ENCODE measurements at places on chromosomes 11 and 22.

- no peak for DNase-seq
Measured at GRCh38 chr11:28815110-28815509, 706.9 kb downstream of the METTL15 start.

DNA sequence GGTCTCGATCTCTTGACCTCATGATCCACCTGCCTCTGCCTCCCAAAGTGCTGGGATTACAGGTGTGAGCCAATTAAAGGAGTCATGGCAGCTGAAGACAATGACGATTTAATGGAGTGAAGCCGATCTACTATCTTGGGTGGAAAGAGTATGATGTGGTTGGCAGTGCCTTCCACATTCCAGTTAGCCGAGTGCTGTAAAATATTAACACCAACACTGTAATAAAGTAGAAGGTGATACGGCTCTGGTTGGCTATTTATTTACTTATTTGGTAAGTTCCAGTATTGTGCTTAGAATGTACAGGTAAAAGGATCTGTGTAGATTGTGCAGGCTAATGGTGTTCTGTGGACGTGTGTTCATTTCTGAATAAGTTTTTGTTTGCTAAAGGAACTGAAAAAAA is 149.6 kb upstream of the MTMR2 start:
- DNase-seq, result no peak

GRCh38 chr11:75103380-75104026 is 6.8 kb upstream of the OR2AT4 start:
- no peak for DNase-seq

DNA sequence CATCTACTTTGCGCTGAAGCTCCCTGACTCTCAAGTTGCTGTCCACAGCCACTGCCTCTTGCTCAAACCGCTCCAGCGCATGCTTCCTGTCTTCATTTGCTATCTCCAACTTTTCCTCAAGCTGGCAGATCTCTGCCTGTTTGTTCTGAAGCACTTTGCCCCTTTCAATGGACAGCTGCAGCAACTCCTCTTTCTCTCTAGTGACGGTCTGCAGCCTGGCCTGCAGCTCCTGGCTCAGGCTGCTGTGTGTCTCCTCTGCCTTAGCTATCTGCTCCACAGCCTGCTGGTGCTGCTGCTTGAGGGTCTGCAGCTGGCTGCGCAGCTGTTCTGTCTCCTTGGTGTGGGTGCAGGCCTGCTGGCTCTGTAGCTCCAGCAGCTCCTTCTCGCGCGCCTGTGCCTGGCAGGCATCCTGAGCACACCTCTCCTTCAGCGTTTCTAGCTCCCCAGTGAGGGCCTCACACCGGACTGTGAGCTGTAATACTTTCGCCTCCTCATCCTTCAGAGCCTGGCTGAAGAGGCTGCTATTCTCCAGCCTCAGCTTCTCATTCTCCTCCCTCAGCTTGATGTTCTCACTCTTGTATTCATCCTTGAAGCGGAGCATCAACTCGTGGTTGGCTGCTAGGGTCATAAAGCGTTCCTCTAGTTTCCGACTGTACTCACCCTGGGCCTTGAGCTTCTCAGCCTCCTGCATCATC is 723 bp downstream of the CCDC89 start:
- peak; percentile 54 for DNase-seq

DNA sequence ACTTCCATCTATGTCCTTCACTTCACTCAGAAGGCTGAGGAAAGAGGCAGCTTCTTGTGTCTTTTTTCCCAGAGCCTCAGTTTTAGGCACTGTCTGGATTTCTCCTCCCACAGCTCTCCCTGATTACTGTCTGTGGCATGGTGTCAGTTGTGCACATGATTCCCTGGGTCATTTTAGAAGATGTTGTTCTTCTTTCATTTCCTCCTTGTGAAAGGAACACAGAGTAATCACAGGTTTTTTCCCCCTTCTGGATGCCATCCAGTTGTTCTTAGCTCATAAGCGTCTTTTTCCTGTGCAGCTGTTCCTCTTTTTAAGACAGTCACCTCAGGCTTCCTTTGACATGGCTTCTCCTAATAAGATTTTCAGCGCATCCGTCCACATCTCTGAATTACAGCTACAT is 212.2 kb downstream of the FAM181B start:
- no peak for DNase-seq

DNA sequence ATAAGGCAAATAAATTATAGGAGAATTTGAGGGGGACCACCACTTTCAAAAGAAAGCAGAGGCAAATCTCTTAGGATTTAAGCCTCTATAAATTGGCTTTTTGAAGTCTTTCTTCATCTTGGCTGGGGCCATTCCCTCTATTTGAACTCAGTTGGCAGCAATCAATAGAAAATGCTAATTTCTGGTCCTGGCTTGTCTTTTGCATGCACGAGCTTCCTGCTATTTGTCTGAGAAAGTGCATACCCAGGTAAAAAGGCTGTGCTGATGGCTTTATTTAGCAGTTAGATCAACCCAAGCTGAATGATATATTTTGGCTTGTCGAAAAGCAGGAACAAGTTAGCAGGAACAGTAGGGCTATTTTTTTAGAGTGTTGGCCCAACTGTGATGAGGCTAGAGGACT is 64.1 kb upstream of the GRAMD1B start:
- DNase-seq, result no peak

- DNase-seq, result no peak
Measured at GRCh38 chr11:48034926-48035871, 54.8 kb downstream of the PTPRJ start.

- peak; percentile 32 for DNase-seq
Measured at GRCh38 chr22:48318575-48319320, 1508.9 kb downstream of the BRD1 start.

GRCh38 chr11:71173709-71174108 is 78.7 kb downstream of the SHANK2 start:
- DNase-seq, result peak; percentile 9

DNA sequence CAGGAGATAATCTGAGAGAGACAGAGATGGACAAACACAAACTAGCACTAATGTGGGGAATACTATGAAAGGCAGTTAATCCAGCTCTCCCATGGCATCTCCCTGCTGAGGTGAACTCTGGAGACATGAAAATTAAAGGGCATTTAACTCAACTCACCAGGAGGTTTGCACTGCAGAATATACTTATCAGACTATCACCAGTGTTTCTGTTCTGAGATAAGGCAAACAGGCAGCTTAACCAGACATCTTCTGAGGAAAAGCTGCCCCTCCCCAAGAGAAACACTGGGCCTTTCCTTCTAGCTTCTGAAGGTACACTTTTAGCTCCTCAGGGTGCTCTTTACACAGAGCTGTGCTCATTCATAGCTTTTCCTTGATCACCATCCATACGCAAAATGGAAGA is 85.5 kb downstream of the AMBRA1 start:
- DNase-seq, result no peak

DNA sequence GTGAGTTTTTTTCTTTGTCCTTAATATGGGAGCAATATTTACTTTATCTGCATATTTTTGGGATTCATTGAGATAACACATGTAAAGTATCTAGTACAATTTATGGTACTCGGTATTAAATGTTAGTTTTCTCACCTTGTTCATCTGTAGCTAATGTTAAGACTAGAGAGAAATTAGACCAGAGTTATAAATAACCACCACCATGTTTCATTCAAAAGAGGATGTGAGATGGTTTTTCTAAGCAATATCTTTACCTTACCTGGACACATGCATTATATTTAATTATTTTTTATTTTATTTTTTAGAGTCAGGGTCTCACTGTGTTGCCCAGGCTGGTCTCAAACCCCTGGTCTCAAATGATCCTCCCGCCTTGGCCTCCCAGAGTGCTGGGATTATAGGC is 18.4 kb downstream of the ARHGAP42 start:
- DNase-seq, result no peak

GRCh38 chr22:45762545-45763235 is 91.1 kb downstream of the ATXN10 start:
- peak; percentile 74 for DNase-seq

GRCh38 chr11:13874597-13874996 is 87.9 kb upstream of the SPON1 start:
- peak; percentile 74 for DNase-seq

DNA sequence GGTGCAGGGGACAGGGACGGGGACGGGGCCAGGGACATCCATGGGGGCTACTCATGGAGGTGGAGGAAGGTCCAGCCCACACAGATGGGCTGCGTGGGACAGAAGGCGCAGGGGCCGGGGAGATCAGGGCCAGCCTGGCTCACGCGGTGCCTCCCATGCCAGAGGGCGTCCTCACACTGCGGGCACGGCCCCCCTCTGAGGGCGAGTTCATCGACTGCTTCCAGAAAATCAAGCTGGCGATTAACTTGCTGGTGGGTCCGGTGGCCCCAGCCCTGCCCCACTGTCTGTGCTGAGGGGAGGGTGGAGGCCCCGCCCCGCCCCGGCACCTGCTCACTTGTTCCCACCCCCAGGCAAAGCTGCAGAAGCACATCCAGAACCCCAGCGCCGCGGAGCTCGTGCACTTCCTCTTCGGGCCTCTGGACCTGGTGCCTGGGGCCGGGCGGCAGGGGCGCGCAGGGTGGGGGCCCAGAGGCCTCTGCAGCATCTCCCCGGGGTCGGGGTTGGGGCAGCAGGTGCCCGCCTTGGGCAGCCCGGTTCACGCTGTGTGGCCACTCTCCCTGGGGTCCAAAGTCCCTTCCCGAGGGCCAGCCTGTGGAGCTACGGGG is 15.8 kb downstream of the EPS8L2 start:
- no peak for DNase-seq

DNA sequence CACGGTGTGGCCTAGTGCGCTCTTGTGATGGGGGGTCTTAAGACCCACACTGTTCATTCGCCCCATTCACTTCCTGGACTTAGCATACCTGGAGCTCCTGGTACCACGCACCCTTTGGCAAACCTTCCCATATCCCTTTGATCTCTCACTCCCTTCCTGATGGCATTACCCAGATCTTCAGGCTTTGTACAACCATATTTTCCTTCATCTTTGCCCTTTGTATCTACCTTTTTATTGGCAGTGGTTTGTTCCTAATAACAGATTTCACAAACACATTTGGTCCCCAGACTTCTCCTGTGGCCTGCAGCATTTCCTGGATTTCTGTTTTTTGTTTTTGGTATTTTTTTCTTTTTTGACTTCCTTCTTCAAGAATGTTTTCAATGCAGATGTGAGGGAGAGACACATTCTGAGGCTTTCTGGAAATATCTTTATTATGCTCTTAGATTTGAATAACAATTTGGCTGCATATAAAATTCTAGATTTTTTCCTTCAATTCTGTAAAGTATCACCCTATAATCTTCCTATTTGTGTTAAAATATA is 16.1 kb upstream of the IFITM3 start:
- no peak for DNase-seq

DNA sequence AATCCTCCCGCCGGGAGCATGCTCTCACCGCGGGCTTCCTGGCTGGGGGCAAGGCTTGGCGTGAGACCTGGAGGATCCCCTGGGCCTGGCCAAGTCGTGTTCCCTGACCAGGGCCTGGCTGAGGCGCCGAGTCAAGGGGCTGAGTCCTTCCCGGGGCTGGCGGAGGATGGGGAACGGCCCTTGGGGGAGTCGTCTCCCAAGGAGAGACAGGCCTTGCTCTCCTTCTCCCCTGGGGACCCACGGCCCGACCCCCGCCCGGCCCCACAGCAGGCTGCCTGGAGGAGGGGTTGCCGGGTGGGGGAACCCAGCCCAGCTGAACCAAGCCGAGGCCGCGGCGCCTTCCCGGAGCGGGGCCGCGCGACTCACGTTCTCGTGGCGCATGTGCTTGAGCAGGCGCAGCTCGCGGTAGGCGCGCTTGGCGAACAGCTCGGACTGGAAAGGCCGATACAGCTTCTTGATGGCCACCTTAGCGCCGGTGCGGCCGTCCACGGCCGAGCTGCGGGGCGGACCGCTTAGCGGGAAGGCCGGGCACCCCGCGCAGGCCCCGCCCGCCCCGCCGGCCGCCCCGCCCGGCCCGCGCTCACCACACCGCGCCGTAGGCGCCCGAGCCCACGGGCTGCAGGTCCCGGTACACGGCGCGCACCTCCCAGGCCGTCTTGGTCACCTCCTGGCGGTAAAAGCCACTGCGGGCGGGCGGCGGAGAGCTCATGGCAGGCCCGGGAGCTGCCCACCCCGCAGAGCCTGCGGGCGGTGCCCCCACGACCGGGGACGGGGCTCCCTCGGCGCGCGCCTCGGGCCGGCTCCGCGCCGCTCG is 475 bp downstream of the MAPK12 start:
- peak; percentile 70 for DNase-seq
